ENCODE measurements at places on chromosomes 12 and 14.

GRCh38 chr12:86634456-86635410 is 378.5 kb upstream of the MGAT4C start:
- no peak for DNase-seq

DNA sequence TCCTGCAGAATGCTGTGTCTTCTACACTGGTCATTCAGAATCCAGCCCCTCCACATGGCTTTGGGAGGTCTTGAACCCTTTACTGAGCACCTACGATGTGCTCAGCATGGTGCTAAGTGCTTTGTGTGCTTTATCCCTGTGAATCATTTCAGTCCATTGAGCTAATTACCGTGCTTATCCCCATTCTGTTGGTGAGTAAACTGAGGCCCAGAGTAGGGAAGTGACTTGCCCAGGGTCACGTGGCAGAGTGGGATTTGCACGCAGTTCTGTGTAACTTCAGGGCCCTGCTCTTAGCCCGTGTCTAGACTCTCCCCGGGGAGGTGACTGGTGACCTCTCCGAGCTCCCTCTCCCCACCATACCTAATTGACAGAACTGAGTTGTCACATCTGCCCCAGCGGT is 27.4 kb downstream of the MVK start:
- no peak for DNase-seq

GRCh38 chr14:76117789-76118484 is 33.8 kb upstream of the GPATCH2L start:
- DNase-seq: no peak

DNA sequence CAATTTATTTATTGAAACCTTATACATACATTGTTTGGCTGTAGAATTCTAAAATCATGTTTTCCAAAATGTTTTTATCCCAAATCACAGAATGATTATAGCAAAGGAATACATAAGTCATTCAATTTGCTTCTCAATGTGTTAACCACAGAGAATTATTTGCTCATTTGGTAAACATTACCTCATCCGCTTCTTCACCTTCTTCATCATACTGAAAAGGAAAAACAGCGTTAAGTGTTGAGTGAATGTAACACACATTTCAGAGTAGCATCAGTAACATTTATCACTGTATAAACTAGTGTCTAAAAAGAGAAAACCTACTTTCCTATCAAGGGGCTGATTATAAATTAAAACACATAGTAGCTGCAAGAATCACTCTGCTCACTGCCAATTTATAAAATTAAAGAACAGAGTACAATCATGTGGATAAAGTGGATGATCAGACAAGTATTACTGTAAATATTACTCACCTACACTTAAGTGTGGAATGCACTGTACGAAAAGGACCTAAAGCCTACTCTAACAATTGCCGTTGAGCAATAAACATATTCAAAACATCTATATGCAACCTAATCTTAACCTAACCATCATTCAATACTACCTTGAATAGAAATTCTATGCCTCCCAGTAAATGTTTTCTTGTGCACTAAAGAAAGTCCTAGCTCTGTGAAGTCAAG is 18.1 kb upstream of the PHLDA1 start:
- no peak for DNase-seq

- DNase-seq: no peak
These were observed 65.9 kb downstream of the FGD6 start for GRCh38 chr12:95151406-95151805.

DNA sequence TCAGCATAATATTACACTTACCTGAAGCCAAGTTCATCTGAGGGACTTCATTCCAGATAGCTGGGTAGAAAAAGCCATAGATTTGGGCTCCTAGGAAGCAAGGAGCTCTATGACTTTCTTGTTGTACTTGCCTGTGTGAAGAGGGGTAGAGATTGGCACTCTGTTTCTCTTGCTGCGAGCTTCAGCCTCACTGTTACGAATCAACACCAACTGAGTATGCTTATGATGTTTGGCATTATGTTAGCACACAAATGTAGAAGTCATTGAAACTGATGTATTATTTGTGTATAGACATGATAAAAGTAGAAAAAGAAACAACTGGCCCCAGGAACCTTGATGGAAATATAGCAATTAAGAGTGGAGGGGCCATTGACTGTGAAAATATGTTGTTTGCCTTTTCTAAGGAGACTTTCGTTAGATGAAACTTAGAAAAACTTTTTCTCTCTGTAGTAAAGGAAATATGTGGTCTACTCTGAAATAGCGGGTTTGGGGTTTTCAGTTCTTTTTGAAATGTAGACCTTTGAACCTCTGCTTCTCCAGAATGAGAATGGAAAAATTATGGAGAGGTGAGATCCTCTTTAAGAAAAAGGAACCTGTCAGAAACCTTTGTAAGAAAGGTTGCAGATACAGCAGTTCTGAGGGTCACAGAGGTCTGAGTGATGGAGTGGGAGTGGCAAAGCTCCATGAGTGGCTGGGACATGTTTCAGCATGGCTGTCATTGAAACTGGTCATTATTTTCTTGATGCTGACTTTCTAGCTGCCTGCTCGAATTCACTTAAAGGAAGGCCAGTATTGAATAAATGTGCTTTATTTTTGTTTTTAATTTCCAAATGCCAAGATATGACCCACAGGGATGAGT is 159.9 kb downstream of the GCH1 start:
- no peak for DNase-seq

DNA sequence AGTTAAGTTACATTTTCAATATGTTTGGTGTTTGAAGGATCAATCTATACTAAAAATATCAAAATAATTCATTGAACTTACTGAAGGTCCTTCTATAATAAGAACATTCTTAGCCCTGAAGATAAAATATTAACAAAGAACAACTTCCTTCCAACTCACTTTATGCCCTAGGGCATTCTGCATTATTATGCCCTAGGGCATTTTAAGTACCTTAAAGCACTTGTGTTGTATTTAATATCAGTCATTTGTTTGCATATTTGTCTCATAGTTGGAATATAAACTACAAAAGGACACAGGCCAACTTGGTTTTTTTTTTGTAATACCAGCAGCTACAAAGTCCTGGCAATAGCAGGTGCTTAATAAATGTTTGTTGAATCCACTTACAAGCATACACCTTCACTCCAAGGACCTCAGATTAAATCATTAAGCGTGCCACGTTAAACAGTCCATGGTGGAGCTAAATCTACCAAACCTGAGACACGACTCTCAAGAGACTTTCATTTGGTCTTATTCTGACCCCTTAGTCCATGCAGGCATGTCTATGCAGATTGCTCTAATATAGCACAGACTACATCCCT is 50.7 kb downstream of the EPS8 start:
- DNase-seq: no peak
